ENCODE measurements at places on chromosomes 1 and 21. TPM values are rescaled to one million over a fixed set of nuclear protein-coding genes. Genes with fewer than 3 reads are reported as not detected.

GRCh38 chr1:211469938-211470529 is 21.9 kb downstream of the RD3 start:
- no peak for DNase-seq

DNA sequence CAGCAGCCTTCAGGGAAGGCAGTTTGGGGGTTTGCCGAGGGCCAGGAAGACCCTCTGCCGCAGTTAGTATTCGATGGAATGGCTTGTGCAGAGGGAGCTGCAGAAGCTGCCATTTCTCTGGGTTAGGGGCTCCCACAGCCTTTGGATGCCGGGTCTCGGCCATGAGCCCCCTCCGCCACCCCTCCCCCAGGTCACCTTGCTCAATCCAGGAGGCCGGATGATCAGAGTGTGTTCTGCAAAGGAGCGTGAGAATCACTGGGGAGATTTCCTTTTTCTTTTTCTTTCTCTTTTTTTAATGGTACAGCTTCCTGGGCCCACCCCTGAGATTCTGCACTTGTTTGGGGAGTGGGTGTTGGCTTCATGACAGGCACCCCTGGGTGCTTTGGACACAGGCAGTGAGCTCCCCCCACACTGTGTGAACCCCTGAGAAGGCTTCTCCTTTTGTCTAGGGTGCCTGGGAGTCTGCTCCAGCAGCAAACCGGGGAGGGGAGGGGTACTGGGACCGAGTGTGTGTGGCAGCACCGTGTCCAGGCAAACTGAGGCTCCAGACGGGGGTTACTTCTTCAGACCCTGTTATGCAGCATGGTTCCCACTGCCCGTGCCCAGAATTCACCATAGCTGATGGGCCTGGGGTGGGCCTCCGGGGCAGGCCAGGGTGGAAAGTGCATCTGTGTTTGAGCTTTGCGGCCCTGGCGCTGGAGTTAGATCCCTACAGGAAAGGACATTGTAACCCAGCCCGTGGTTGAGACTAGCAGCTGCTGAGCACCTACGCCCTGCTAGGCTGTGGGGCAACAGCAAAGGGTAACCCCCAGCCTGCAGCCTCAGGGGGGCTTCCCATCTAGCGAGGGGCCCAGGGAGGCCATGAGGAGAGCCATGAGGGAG is 18.5 kb downstream of the TNFRSF1B start:
- DNase-seq = no peak

Gene PANK4
- total RNA-seq = 25.8 TPM

DNA sequence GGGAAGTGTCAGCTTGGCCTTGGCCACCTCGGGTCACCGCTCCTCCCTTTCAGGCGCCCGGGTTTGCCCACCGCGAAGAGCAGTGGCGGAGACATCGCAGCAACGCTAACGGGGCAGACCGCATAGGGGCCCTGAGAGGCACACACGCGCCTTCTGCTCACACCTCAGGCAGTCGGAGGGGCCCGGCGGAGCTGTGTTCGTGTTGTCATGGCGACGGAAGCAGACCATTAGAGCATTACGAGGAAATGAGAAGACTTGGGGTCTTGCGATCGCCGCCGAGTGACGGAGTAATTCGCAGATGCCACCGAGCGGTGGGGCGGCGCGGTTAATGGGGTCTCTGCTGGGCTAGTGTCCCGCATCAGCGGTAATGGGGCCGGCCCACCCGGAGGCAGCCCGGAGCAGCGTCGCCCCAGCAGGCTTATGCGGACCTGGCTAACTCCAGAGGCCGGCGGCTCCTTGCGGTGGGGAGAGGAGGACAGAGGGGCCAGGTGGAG is 144.1 kb downstream of the TNR start:
- DNase-seq = no peak

Gene AIM2
- total RNA-seq = 8.9 TPM

Gene APCS
- total RNA-seq = 0.45 TPM
